ENCODE measurements at places on chromosomes 13 and 19.

DNA sequence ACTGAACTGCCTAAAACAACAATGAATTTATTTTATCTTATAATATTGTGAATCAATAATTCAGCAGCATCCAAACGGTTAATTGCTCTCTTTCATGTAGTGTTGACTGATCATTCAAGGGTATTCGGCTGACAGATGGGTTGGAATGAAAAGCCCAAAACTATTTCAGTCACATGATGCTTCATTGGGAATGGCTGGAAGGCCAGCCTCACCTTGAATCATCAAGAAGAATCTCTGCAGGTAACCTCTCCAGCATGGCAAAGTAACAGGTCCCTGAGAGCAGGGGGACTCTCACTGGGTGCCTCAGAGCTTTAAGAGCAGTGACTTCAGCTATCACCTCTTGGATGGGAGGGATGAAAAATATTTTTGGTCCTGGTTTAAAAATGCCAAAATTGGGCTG is 1395.7 kb downstream of the OLFM4 start:
- no peak for DNase-seq

GRCh38 chr13:102905905-102906771 is 60.3 kb downstream of the ERCC5 start:
- no peak for DNase-seq

DNA sequence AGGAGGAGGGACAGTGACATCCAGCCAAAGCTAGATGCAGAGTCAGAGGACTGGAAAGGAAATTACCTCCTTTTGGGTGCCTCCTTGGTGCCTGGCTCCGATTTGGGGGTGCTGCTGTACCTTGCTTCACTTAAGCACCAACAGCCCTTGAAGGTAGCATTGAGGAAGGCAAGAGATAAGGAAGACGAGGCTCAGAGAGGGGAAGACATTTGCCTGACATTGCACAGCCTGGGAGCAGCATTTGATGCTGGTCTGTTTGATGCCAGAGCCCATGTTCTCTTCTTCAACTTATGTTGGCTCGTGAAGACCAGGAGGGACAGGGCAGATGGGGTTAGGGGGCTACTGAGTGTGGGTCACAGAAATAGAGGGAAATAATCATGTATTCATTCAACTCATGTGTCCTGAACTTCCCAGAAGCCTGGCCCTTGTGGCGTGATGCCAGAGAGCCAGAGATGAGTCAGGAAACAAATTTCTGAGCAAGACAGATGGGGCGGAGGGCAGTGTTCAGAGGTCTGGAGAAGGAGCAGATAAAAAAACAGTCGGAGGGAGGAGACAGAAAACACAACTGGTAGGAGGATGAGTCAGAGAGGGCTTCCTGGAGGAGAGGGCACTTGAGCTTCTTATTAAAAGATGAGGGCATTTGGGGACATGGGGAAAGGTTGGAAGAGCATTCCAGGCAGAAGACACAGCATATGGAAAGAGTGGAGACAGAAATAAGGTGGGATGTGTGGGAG is 3.0 kb upstream of the C19orf81 start:
- no peak for DNase-seq

- no peak for DNase-seq
Measured at GRCh38 chr13:27130223-27130978, 41.2 kb downstream of the USP12 start.

- no peak for DNase-seq
Measured at GRCh38 chr13:63189712-63190111, 1774.1 kb upstream of the PCDH20 start.
